Sciatic nerve (tissue), 2 donors: ENCODE measurements at places on chromosomes 7 and 10.
A peak's percentile ranks its signal among the peaks of the same experiment; 100 is the strongest.

DNA sequence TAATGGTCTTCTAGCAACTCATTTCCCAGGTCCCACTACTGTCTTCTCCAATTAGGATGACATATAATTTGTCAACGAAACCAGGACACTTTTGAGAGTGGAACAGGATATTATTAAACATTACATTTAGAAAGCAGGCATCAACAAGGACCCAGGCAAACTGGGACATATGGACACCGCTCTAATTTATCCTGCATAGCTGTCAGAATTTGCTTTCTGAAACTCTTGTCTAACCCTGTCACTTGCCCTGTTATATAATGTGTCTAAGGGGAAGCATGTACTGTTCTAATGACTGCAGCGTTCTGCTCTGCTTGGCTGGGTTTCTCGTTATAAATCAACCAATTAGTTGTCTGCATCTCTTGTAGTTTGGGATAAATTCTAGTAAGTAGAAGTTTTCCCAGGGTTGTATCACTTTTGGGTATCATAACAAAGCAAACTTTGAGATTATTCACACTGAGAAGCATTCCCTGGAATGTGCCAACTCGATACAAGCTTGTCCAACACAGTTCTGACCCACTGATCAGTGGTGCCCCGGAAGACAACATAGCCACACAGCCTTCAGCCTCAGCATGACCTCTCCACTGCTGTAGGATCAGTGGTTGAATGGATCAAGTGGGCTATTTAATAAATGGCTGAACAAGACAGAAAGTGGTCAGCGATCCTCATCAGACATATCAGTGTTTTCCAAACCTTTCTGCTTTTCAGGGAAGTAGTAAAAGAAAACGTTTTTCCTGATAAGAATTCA is 228.1 kb downstream of the KIF20B start:
- no peak for DNase-seq

DNA sequence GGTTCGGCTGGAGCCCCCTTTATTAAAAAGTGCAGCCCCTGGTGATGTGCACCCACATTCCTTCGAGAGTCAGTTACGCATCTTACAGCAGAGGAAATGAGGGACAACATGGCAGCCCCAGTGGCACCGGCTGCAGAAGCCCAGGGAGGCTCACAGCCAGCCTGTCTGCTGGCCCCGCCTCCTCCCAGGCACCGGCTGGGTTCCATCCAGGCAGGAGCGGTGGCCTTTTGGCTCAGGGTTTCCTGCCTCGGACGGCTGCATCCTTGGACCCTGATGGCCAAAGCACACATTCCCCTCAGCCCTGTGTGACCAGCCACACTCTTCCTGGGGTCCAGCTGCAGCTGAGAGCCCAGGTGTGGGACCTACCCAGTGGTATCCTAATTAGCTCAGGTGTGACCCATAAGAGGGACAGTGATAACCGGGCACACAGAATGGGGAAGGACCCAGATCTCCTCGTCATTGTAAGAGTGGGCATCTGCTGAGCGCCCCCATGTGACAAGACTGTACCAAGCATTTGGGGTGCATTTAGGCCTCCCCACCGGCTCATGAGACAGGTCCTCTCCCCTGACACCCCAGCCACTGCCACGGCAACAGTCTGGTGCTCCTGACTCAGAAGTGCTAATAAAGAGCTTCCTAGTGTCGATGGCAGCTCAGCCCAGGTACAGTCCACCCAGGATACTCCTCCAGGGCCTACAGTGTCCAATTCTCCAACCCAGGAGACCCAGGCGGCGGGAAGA is 63.3 kb upstream of the CHST15 start:
- DNase-seq, result no peak

DNA sequence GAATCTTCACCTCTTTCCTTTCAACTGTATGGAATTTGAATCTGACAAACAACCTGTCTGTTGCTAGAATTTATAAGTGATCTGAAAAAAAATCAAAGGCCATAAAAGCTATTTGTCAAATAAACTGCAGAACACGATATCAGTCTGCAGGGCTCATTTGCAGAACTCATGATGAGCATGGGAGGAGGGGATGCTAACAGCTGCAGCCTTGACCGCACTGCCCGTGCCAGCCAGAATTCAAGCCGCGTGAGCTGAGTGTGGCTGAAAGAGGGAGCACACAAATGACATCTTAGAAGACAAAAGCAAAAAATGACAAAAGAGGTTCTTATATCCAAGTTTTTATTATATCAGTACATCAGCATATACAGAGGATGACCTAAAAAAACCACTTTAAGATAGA is 15.7 kb downstream of the LRRTM3 start:
- DNase-seq, result no peak

DNA sequence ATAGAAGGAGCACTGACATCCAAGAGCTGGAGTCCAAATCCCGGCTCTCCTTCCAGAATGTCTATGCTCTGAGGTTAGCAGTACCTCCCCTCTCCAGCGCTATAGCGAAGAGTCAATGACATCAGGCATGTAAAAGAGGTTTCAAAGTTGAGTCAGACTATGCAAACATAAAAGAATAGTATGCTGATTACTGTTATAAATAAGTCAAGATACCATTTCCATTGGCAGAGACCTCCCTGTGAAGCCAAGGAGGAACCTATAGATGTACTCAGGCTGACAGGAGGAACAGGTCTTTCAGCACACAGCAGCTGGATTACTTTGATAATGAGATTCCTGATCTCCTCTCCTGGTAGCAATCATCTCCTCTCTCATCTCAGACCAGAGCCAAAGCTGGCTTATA is 103.9 kb upstream of the EFCAB10 start:
- DNase-seq, result no peak

DNA sequence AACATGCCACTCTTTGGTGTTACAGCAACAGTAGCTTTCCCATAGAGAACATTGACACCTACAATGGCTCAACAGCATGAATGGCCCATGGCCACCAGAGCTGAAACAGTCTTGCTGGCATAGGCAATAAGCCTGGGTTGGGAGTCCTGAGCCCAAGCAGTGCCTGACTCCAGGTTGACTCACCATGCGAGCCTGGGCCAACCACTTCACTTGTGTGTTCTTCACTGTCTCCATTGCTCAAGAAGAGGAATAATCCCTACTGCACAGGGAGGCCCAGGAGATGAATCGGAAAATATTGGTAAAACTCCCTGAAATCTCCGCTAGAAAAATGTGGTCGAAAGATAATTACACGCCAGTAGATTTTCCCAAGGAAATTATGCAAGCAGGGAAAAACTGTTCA is 89.2 kb upstream of the INHBA start:
- no peak for DNase-seq

- no peak for DNase-seq
These were observed 8.1 kb upstream of the ANK3 start for GRCh38 chr10:60397792-60398191.

DNA sequence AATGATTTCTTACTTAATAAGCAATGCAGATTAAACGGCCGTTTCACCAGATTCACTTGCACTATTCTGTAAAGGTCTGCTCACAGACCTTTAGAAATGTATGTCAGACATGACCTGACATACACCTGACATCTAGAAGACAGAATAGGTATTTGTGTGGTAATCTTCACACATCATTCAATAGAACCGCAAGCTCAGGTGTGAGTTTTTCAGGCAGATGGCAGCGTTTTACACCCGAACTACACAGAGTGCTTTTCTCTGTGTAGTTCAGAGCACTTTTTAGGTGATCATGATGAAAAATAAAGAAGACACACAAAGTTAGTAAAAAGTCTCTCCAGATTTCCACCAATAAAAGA is 63.2 kb downstream of the PRKCQ start:
- no peak for DNase-seq

- DNase-seq, result no peak
These were observed 97.0 kb downstream of the SEMA3C start for GRCh38 chr7:80821771-80822319.

GRCh38 chr10:51251110-51251509 is 176.8 kb downstream of the PRKG1 start:
- no peak for DNase-seq

DNA sequence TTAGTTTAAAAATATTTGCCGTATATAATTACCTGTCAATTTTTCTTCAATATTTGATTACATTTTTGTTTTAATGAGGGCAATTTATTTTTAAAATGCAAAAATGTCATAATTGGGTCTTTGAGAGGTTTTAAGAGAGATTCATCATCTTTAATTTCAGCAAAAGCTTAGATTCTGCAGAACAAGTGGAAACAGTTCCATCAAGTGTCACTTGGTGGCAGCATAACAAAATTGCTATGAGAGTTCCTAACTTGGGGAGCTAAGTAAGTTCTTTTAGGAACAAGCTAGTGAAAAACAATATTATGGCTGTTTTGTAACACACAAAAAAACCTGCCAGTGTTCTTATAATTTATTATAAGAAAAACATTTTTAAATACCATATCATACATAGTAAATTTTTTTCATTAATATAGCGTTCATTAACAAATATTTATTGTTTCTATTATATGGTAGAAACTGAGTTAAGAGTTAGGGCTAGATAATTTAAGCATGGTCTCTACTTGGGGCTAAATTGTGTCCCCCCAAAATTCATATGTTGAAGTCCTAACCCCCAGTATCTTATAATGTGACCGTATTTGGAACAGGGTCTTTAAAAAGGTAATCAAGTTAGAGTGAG is 155.2 kb downstream of the MAGI2 start:
- DNase-seq, result peak; percentile 55

GRCh38 chr10:71771204-71771603 is 2.1 kb downstream of the VSIR start:
- DNase-seq, result no peak

GRCh38 chr7:37209195-37209594 is 239.5 kb downstream of the ELMO1 start:
- no peak for DNase-seq

DNA sequence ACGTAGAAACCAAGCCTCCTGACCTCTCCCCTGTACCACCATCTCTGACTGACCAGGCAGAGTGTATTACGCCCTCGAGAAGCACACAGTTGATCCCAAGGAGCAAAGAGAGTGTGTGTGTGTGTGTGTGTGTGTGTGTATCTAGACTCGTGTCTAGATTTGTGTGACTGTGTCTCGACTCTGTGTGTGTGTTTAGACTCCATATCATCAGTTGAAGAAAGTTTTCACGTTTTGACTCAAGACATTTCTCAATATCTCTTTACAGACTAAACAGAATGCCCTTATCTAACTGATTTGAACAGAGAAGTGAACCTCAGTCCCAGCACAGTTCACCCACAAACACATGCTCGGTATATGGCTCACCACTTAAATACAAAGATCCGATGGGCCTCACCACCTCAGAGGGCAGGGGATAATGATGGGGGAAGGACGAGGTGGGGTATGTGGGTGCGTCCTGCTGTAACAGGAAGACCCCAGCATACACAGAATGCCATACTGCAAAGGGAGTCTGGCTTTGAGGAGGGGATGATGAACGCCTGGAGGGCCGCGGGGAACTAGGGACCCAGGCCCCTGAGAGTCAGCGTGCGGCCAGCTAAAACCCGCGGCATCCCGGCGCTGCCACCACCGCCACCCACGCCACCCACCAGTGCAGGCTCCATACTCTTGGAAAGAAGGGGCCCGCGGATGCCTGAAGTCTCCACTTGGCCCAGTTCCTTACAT is 780 bp downstream of the ALDH18A1 start:
- no peak for DNase-seq

GRCh38 chr10:53276797-53277196 is 504.2 kb upstream of the MBL2 start:
- no peak for DNase-seq

- no peak for DNase-seq
These were observed 107.0 kb downstream of the XRCC2 start for GRCh38 chr7:152568972-152569371.

DNA sequence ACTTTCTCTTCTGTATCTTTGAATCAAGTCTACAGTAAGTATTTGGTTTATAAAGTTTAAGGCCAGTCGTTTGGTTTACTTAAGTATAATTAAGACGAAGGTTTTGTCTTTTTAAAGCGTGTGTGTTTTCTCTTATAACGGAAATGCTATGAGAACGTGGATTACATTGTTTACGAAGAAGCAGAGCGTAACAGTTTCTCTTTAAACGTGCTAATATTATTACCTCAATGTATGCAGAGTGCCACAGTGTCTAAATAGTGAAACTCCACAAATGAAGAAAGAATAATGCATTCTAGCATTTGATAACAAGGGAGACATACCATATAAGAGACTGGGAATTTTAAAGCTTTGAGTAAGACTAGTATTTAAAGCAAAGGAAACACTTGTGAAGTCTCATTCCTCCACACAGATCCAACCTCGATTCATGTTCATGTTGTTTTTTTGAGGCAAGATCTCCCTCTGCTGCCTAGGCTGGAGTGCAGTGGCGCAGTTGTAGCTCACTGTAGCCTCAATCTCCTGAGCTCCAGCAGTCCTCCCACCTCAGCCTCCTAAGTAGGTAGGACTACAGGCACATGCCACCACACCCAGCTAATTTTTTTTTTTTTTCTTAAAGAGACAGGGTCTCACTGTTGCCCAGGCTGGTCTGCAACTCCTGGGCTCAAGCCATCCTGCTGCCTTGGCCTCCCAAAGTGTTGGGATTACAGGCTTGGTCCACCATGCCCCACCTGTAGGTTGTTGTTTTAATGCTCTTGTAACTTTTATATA is 75.1 kb downstream of the ANKRD61 start:
- no peak for DNase-seq

DNA sequence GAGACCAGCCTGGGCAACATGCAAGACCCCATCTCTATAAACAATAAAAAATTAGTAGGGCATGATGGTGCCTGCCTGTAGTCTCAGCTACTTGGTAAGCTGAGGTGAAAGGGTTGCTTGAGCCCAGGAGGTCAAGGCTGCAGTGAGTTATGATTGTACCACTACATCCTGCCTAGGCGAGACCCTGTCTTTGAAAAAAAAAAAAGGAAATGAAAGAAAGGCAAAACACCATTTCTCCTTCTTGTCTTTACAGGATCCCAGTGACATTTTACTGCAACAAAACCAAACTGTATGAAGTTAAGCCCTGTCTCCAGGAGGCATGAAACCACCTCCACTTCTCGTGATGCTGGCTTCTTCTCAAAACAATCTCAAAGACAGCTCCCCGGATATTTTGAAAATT is 29.9 kb upstream of the PBLD start:
- no peak for DNase-seq

GRCh38 chr7:78769481-78770101 is 683.9 kb downstream of the MAGI2 start:
- no peak for DNase-seq

- no peak for DNase-seq
These were observed 6.4 kb downstream of the KNDC1 start for GRCh38 chr10:133166504-133166827.

GRCh38 chr10:32409741-32410140 is 36.2 kb upstream of the CCDC7 start:
- no peak for DNase-seq

- no peak for DNase-seq
These were observed 2.8 kb downstream of the TSC22D4 start for GRCh38 chr7:100476101-100476780.

GRCh38 chr10:13922586-13922985 is 335.8 kb downstream of the PRPF18 start:
- no peak for DNase-seq

DNA sequence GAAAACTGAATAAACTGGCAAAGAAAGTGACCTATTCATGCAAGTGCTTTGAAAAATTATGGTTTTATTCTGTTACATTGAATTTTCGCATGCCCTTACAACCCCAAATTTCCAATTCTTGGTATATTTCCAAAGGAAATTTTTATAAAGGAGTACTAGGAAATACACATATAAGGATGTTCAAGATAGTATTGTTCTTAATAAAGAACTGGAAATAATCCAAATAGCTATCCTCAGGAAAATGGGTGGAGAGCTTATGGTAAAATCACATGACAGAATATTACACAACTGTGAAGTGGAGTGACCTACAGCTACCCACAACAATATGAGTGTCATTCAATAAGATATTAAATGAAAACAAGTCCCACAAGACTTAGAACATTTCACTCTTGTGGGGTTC is 138.9 kb upstream of the BMPER start:
- DNase-seq, result no peak
